Tracheal epithelial cell (primary cell): ENCODE measurements at places on chromosomes 2 and 18. TPM values are rescaled to one million over a fixed set of nuclear protein-coding genes. Genes with fewer than 3 reads are reported as not detected.

Gene SATB2
- 1.3 and 1.7 TPM in 2 replicates for total RNA-seq

Gene PPP1R1C
- total RNA-seq = 1.4 and 1.5 TPM in 2 replicates

Gene ING5
- 16.4 TPM in 2 replicates for total RNA-seq

Gene KCNJ13
- total RNA-seq = not detected in 2 replicates

Gene CHRNG
- not detected in 2 replicates for total RNA-seq

Gene LRP2
- total RNA-seq = under 0.01 TPM in 1 of 2 replicates, not detected in the other

Gene CD226
- under 0.01 and 1.9 TPM in 2 replicates for total RNA-seq

Gene CGREF1
- total RNA-seq = 8.7 TPM in 1 of 2 replicates, not detected in the other

Gene ACYP2
- 19.5 and 20.7 TPM in 2 replicates for total RNA-seq
